ENCODE measurements at places on chromosomes 12 and 14. TPM values are rescaled to one million over a fixed set of nuclear protein-coding genes. Genes with fewer than 3 reads are reported as not detected.

Gene TEAD4
- 30.3 TPM for total RNA-seq

Gene CCNT1
- 27.7 TPM for total RNA-seq

Gene CLEC4D
- under 0.01 TPM for total RNA-seq

Gene SLCO1C1
- not detected for total RNA-seq

Gene RFLNA
- 2.6 TPM for total RNA-seq

Gene CLEC14A
- 25.1 TPM for total RNA-seq

Gene ABCD4
- total RNA-seq, result 28.7 TPM
